ENCODE measurements at places on chromosomes 3 and 15.

DNA sequence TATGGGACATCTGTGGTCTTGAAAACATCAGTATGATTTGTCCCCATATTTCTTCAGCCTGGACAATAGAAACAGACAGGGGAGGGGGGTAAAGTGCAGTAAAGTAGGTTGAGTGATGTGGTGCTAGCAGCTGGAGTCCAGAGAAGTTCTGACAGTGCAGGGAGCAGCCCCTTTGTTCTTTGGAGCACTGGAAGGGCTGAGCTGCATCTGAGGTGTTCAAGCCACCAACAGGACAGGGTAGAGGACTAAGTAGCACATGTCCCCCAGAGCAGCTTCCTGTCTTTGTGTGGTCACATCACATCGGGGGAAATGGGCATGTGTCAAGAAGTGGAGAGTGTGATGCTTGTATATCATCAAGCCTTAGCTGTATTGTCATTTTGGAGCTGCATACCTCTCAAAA is 12.1 kb downstream of the MRPS22 start:
- DNase-seq, result no peak

- no peak for DNase-seq
Observed at GRCh38 chr3:196311-197148, at the start of gene CHL1. Gene CHL1 (plus strand): TSS chr3:196763. CDS start chr3:319777, 123,014 bp downstream.

- no peak for DNase-seq
Observed at GRCh38 chr3:52879581-52879980, 17.8 kb downstream of the STIMATE start.

DNA sequence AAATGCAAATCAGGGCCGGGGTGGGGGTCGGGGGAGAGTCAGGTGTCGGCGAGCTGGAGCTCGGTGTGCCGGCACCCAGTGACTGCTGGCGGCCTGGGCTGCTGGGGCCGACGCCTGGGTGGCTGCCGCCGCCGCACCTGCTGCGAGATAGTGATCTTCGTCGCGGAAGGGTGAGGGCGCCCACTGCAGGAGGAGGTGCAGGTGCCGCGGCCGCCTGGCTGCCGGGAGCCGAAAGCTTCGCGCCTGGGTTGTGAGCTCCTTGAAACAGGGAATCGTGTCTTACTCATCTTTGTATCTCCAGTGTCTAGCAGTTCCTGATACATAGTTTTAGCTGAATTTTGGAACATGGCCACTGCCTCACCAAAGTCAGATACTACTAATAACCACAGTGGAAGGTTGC is 64.0 kb upstream of the CPOX start:
- DNase-seq, result peak; percentile 83

DNA sequence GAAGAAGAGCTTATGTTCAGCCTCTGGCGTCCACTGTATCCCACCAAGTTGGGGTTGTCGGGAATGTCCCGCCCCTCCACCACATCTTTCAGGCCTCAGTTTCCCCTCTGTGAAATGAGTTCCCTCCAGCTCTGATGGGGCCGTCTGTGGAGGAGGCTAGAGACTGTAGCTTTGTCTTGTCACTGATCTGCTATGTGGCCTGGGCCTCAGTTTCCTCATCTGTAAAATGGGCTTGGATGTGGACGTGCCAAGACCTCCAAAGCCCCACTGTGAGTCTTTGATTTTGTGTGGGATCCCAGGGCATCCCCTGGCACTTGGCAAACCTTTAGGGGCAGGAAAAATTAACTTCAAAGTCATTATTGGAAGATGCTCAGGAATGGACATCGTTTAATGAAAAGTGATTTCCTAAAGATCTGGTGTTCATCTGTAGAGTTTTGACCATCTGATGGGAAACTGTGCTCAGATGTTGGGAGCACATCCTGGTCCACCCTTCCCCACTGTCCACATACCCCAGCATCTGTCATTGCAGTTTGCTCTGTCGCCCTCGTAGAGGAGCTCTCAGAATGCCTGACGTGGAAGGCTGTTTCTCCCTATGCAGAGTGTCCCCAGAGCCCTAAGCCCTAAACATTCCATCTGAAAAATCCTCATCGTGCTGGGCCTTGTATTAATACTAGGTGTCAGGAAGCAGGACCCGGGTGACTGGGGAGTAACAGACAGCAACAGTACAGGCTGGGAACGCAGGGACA is 28.5 kb downstream of the SLC6A6 start:
- no peak for DNase-seq

- DNase-seq, result peak; percentile 26
Observed at GRCh38 chr3:126024049-126024854, 55.3 kb downstream of the ROPN1B start.

DNA sequence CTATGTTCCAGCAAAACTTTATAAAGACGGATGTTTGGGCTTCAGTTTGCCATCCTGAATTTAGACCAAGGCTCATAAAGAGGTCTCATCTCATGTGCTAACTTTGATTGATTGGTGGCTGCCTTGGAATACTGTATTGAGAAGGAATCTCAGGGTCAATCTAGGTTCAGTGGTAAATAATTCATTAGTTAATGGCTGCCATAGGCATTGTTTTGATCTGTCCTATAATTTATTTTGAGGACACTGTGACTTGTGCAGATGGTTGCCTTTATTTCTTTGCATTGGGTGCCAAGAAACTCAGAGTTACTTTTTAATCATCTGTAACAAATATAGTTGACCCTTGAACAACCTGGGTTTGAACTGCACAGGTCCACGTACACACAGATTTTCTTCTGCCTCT is 159.8 kb downstream of the B3GALNT1 start:
- DNase-seq, result no peak
